ENCODE measurements at places on chromosomes 12 and 14. TPM values are rescaled to one million over a fixed set of nuclear protein-coding genes. Genes with fewer than 3 reads are reported as not detected.

B4GALNT1 gene
- total RNA-seq = 2.8 TPM

GRIP1 gene
- 0.96 TPM for total RNA-seq

TIGAR gene
- 12.4 TPM for total RNA-seq

ABCD2 gene
- total RNA-seq = under 0.01 TPM

BICDL1 gene
- 0.38 TPM for total RNA-seq

SDR9C7 gene
- not detected for total RNA-seq

MYO1H gene
- total RNA-seq = not detected

CLEC4D gene
- total RNA-seq = not detected

SERPINA10 gene
- under 0.01 TPM for total RNA-seq

TAS2R9 gene
- not detected for total RNA-seq

RND1 gene
- 0.28 TPM for total RNA-seq

NUAK1 gene
- 28.5 TPM for total RNA-seq

TGM1 gene
- 0.85 TPM for total RNA-seq

TBPL2 gene
- total RNA-seq = not detected

KERA gene
- total RNA-seq = not detected

CCDC175 gene
- not detected for total RNA-seq

SLC25A47 gene
- total RNA-seq = under 0.01 TPM

NEUROD4 gene
- not detected for total RNA-seq

SLC6A15 gene
- 0.77 TPM for total RNA-seq

CPSF2 gene
- 48.5 TPM for total RNA-seq

TSPAN11 gene
- under 0.01 TPM for total RNA-seq

SLC16A7 gene
- total RNA-seq = 26.1 TPM

RNF212B gene
- not detected for total RNA-seq

LRP1-AS gene
- total RNA-seq = not detected

PZP gene
- not detected for total RNA-seq

DBX2 gene
- total RNA-seq = not detected

SLC38A2 gene
- 586 TPM for total RNA-seq

OAS1 gene
- total RNA-seq = 2.8 TPM

C1QL4 gene
- total RNA-seq = 0.38 TPM

KRT7 gene
- 80.3 TPM for total RNA-seq

PLEKHD1 gene
- total RNA-seq = not detected

FSCB gene
- total RNA-seq = 0.19 TPM

DAO gene
- not detected for total RNA-seq

SLC2A14 gene
- under 0.01 TPM for total RNA-seq

NPFF gene
- total RNA-seq = not detected

KRT79 gene
- not detected for total RNA-seq

DMAC2L gene
- 2.3 TPM for total RNA-seq

RTL1 gene
- not detected for total RNA-seq

CEP170B gene
- total RNA-seq = 14.4 TPM

RTN1 gene
- under 0.01 TPM for total RNA-seq

TBC1D30 gene
- 0.85 TPM for total RNA-seq

COL2A1 gene
- under 0.01 TPM for total RNA-seq

EDDM3A gene
- not detected for total RNA-seq
